ENCODE measurements at places on chromosomes 5 and 9.

- DNase-seq, result no peak
Measured at GRCh38 chr9:91781116-91781515, 168.9 kb downstream of the ROR2 start.

- DNase-seq, result no peak
Measured at GRCh38 chr5:132256783-132257130, 739 bp upstream of the PDLIM4 start.

- no peak for DNase-seq
Measured at GRCh38 chr9:114301798-114302565, 20.9 kb upstream of the ORM1 start.

DNA sequence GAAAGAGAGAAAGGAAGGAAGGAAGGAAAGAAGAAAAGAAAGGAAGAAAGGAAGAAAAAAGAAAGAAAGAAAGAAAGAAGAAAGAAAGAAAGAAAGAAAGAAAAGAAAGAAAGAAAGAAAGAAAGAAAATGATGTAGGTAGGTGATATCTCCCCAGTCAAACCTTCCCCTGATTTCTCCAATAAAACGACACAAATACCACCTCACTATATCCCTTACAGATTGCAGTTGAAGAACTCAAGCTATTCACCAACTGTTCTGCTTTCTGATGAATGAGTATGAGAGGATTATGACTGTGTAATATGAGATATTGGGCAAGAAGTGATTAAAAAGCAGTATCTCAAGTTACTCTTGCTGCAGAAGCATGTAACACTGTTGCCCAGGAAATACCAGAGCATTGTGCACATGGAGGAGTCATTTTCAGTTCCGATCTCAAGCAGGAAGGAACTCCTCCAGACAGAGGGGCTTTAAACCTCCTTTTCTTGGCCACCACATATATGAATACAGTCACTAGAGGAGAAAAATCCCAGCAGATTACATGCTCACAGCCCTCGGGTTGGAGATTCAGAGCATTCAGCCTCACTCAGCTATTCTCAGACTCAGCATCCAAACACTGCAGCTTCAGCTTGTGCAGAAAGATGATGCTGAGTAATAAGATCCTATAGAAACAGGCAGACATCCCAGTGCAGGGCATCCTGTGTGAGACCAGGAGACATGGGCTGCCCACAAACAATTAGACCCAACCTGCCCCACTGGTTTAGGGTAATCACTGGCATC lies 61.4 kb downstream of the UGCG start:
- DNase-seq, result peak; percentile 97

- DNase-seq, result peak; percentile 47
Measured at GRCh38 chr5:115423541-115423940, 121.0 kb downstream of the FEM1C start.

DNA sequence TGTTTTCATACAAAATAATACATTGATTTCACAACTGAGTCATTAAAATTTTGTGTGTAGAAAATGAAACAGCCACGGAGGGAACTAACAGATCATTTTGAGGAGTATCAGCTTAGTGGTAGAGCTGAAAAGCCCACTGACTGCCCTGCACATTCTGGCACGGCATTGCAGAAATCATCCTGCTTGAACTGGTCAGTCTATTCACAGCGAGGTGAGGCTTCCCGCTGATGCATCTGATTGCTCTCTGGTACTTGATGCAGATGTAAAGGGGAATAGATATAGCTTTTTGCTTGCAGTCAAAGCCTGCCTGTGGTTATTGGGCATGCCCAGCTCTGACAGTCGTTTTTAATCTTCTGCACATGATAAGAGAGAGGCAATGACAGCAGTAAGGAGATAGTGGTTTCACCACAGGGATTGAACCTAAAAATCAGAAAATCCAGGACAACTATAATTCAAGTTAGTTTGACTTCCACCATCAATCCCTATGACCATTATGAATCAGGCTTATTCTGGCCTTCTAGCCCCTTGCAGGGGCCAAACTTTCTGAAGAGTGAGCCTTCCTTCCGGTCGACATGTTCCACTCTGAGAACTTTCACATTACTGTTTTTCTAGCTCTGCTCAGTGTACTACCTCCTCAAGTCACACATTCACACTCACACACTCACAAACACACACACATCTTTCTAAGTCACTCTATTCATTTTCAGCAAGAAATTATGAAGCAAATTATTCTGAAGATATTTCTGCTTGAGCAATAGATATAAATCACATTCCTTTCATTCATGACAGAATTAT lies 782.8 kb upstream of the NUDT12 start:
- DNase-seq, result no peak

All from GM23248 (cell line).